ENCODE measurements at places on chromosomes 2 and 18.

GRCh38 chr2:96730212-96730611 lies 9.7 kb downstream of the LMAN2L start:
- DNase-seq: no peak

DNA sequence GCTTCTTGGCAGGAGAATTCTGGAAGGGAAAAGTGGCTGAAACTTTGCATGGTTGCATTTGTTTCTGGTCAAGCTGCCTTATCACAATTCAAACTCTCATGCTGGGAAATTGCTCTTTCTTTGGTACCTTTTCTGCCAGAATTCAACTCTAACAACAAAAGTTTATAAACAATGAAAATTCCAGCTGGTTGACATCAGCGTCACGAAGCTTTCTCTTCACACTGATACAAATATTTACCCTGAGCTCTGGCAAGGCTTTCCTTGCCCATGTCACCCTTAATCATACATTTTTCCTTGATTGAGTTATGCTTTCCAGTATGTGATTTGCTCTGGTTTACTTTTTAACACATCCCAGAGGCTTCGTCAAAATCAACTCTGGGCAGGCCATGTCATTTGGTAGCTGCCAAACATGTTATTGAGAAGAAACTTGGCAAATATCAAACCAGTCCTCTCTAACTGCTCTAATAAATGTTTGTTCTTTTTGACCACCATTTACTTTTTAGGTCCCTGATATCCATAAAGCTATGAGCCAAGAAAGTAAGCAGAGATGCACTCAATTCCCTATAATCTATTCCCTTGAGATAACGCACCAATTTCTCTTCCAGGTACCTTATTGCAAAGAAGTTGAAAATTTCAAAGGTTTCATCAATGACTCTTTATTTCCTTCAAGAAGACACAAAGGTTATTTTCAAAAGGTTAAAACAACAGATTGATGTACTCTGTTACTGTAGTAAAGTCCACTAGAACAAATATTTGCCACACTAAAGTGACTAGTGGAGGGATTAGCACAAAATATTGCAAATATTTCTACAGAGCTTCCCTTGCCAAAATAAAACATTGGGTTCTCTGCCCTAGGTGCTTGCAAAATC lies 1241.1 kb upstream of the ZEB2 start:
- DNase-seq: no peak

DNA sequence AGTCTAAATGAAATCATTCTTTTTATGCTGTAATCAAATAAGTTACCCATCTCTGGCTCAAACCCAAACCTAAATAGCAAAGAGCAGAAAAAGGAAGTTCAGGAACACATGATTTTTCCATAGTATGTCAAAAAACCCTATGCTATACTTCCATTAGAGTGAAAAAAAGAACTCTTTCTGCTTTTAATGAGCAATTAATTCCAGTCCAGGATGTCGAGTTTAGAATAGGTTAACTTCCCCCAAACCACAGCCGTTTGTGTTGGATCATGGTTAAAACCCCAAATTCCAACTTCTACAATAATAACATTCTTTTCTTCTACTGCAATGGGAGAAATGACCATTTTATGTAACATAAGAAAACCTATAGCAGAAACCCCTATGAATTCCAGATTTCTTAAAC lies 171.1 kb upstream of the NRP2 start:
- DNase-seq: no peak

DNA sequence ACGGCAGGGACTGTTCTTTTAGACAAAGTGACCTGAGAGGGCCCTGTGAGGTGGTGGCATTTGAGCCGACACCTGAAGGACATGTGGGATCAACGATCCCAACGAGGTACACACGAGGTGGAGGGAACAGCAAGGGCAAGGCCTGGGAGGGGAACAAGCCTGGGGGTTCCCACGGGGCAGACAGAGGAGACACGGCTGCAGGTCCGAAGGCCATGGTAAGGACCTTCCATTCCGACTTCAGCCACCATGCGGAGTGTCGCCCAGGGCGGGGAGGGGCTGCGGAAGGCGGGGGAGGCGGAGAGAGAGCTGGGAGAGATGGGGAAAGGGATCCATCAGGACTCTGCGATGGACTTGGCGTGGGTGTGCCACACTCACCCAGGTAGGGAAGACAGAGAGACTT lies 151.8 kb downstream of the HDAC4 start:
- DNase-seq: no peak

DNA sequence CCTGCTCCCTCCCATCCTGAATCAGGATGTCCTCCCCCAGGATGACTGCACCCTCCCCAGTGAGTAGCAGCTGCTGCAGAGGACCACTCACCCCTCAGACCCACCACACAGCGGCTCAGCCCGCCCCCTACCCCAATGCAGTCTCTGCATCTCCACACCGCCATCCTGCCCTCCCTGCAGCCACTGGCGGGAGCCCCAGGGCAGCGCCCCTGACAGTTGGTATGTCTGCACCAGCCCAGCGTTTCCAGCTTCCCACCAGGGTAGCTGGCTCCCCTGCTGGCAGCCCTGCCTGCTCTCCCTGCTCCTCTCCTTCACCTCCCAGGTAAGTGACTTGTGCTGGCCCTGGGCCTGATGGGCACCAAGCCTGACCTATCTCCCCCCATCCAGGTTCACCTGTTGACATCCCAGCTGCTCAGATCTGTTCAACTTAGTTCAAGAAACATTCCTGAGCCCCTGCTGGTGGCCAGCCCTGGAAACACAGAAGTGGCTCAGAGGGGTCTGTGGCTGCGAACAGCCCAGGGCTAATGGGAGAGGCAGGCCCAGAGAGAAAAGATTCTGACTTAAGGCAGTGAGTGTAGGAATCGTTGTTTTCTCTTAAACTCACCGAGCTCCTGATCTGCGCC lies 117.7 kb upstream of the RAB6C start:
- no peak for DNase-seq

- no peak for DNase-seq
These were observed 283.7 kb upstream of the KCNH7 start for GRCh38 chr2:163122257-163122656.

GRCh38 chr2:69509011-69509749 lies 71.9 kb upstream of the NFU1 start:
- no peak for DNase-seq

GRCh38 chr18:79047556-79048244 lies 21.5 kb upstream of the ATP9B start:
- DNase-seq: no peak

- DNase-seq: no peak
These were observed 89.0 kb upstream of the RBMS1 start for GRCh38 chr2:160582490-160583145.

- no peak for DNase-seq
These were observed 5.1 kb downstream of the SFT2D3 start for GRCh38 chr2:127706215-127706990.

DNA sequence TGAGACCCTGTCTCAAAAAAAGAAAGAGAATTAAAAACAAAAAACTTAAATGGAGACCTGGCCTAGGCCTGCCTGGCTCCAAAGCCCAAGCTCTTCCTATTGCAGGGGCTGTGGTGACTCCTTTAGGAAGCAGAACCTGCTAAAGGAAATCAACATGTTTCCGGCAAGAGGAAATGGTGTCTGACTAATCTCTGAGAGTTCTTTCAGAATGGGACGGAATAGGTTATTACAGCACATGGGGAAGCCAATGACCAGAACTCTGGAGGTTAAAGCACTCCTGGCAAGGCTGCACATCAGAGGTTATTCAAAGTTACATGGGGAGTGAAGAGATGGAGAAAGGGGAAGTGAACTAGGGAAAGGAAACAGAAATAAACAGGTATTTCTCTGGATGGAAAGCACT lies 21.4 kb downstream of the KIF3C start:
- no peak for DNase-seq

DNA sequence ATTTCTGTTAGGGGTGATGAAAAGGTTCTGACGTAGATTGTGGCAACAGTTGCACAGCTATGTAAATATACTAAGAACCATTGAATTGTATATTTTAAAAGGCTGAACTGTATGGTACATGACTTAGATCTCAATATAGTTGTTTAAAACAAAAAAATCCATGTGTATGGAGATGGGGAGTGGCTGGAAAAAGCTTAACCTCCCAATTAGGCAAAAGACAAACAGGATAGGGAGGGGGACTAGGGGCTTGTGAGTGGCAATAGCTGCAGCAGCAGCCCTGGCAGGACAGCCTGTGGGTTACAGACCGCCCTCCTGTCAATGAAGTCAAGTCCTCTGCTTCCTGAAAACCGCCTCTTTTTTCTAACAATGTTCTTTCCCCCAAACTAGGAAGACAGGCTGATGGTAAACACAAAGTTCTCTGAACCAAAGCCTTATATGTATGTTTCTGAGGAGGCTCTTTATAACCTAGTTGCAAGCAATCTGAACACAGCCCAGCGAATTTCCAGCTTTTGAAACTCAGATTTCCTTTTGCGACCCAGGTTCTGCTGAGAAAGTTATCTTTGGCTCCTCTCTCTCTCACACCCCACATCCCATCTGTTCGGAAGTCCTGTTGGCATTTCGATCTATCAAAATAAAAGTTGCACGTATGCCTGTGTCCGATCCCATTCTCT lies 10.3 kb downstream of the ATP8B1 start:
- no peak for DNase-seq

- DNase-seq: no peak
These were observed 23.0 kb upstream of the TAF1B start for GRCh38 chr2:9820020-9820973.

DNA sequence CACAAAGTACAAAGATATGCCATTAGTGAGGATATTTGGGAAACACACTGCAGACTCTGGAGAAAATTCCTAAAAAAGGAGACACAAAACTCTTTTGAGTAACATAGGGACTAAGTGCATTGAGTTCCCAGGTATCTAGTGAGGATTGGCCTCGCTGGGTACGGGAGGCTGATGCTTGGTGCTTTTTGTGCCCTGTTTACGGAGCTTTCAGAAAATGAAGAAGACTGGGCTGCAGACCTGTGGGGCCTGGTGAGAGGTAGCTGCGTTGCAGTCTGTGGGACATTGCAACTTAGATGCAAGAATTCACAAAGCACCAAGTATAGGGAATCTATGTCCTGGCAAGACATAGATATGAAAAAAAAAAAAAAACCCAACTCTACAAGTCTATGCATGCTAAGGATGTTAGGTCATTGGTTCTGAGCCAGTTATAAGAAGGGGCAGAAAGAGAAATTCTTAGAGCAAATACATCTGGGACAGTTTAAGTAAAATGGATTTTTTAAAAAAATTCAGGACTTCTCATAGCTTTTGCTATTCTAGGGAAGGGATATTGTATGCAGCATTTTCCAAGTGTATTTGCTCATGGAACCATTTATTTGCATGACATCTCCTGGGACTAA lies 156.0 kb downstream of the SLC4A3 start:
- no peak for DNase-seq

DNA sequence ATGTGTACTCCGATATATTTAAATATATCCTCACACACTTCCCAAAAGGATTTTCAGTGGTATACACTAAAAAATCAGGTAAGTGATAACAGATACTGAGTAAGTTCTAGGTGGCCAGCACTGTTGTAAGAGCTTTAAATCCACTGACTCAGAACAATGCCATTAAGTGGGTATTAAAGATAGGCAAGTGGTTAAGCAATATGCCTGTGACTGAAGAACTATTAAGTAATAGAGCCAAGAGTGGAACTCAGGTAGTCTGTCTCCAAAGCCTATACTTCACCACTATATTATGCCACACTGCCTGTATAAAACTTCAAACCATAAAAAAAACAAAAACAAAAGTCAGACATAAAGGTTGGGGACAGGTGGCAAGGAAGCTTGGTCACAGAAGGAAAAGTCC lies 37.2 kb downstream of the THUMPD2 start:
- no peak for DNase-seq

DNA sequence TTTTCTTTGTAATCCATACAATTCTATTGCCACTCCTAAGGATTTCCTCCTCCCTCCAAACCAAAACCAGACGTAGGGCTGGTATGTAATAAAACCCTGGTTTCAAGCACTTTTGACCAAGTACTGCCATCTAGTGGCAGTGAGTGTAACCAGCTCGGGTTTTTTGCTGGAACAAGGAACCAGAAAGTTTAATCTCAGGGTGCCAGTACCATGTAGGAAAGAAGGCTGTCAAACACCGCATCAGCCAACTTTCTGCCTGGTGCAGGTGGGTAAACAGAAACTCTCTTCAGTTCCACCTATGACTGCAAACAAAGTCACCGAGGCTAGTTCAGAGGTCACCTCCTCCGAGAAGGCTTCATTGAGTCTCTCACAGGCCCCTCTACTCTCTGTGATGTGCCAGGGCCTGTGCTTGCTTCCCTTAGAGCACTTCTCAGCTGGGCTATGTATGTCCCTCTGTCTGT lies 10.2 kb upstream of the THNSL2 start:
- DNase-seq: peak; percentile 49

DNA sequence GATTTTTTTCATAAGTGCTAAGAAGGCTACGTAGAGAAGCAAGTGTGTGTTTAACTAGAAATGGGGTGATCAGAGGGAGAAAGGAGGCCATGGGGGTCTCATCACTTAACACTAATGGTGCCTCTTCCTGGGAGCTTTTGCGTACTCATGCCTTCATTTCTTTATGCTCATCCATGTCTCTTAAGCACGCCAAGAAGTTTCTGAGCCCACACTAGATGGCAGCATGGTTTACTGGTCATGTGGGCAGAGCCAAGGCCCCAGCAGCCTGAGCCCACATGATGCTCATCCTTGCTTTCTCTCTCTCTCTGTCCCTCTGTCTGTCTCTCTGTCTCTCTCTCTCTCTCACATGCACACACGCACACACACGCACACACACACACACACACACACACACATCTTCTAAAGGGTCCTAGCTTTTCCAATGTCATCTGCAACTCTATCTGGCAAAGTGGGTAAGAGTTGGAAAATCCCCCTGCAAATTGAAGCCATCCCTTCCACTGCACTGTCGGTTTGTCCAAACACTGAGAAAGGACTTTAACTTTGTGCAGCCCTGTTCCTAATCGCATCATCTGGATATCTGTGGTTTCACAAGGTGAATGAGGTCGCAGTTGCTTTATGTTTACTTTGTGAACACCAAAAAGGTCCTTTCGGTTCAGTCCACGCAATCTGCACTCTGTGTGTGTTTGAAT lies 137.1 kb upstream of the CCDC68 start:
- DNase-seq: no peak

DNA sequence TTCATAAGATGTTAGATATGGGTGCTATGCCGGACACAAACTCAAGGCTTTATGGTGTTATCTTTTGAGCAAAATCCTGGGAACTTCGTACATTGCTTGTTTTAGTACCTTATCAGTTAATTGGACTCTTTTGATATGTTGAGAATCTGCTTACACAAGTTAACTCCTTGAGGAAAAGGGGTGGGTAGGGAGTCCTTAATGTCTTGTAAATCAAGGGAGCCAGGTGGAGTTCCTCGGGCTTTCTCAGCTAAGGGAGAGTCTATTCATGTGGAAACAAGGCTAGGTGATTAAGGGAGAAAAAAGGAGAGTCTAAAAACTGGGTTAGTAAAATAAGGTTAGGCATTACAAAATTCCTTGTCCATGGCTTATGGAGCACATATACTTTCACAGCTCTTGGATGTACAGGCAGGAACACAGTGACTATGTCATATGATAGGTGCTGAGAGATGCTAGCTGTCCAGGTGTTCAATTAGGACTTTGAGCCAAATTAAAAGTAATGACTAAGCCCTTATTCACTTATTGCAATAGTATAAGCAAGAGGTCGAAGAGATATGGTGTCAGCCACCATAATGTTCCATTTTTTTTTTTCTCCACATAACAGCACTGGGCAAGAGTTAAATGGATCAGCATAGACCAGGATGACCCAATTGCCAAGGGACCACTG lies 59.5 kb upstream of the DYNAP start:
- DNase-seq: no peak

GRCh38 chr2:138474100-138474825 lies 27.3 kb upstream of the SPOPL start:
- no peak for DNase-seq

Data from stimulated activated CD4-positive, alpha-beta T cell treated with anti-CD3 and anti-CD28 coated beads, Interleukin-2, amount 100 ng/mL, for 4 hours (primary cell).